Activated CD4-positive, CD25-positive, alpha-beta regulatory T cell (primary cell): ENCODE measurements at places on chromosomes 1 and 21.

DNA sequence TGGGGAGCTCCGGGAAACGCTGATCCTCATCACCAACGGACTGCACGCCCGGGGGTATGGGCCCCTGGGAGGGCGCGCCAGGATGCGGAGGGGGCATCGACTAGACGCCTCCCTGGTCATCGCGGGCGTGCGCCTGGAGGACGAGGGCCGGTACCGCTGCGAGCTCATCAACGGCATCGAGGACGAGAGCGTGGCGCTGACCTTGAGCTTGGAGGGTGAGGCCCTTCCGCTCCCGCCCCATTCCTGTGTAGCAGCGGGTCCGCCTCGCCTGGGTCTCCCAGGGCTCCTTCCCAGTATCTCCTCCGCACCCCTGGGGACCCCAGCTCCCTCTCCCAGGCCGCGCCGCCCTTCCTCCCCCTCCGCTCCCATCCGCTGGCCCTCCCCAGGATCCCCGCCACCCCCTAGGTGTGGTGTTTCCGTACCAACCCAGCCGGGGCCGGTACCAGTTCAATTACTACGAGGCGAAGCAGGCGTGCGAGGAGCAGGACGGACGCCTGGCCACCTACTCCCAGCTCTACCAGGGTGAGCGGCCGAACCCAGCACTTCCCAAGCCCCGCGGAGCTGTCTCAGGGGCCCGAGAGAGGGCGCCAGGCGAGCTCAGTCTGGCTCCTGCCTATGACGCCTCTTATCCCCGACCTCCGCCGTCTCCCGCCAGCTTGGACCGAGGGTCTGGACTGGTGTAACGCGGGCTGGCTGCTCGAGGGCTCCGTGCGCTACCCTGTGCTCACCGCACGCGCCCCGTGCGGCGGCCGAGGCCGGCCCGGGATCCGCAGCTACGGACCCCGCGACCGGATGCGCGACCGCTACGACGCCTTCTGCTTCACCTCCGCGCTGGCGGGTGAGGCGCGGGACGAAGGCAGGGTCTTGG, 5.0 kb downstream of the HAPLN2 start:
- no peak for DNase-seq

- DNase-seq = no peak
Measured at GRCh38 chr21:43849532-43850299, 15.3 kb upstream of the AGPAT3 start.

- no peak for DNase-seq
Measured at GRCh38 chr21:44525391-44526095, 14.5 kb downstream of the KRTAP10-1 start.

GRCh38 chr1:176560681-176561080, 97.7 kb downstream of the PAPPA2 start:
- DNase-seq = no peak

DNA sequence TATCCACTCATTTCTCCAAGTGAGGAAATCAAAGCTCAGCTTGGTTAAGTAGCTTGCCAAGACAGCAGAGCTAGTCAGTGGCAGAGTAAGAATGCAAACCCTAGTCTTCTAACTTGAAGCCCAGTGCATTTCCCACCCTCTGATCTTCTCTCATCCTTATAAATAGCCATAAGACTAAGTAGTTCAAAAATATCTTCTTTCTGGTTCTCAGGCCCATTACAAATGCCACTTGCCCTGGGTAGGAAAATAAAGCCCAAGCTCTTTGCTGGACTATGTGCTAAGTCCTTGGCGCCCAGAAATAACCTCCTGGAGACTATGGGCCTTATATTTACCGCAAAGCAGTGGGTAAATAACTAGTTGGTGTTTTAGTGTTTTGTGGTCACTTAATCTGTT, 505.8 kb downstream of the PLPP3 start:
- no peak for DNase-seq

- no peak for DNase-seq
Measured at GRCh38 chr1:235741294-235741693, 91.7 kb upstream of the GNG4 start.

DNA sequence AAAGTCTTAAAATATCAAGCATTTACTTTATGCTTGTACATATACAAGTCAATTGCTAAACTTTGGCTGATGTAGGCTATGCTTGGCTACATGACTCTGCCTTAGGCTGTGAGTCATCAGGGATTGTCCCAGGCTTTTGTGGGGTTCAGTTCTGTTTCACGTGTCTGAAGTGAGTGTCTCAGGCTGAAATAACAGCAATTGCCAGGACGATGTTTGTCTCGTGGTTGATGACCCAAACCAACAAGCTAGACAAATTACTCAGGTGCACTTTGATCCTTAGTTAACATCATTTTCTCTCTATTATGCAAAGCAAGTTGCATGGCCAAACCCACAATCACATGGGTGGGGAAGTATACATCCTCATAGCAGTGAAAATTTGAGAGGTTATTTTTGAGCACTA, 410.1 kb downstream of the BRINP3 start:
- DNase-seq = no peak

DNA sequence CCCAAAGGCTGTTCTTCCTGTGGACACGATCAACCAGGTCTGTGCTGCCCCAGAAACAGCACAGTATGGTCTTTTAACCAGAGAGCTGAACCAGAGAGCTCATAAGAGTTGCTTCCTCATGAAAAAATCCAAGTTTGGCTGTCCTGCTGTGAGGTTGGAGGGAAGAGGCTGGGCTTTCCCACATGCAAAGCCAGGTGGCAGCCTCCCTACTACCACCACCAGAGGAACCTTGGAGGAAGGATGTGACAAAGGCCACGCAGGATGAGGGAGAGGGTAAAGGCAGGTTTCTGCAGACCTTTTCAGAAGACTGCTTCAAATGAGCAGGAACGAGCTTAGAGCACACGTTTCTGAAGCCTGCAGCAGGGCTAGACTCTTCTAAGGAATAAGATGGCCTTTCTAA, 27.1 kb downstream of the FAM78B start:
- no peak for DNase-seq

DNA sequence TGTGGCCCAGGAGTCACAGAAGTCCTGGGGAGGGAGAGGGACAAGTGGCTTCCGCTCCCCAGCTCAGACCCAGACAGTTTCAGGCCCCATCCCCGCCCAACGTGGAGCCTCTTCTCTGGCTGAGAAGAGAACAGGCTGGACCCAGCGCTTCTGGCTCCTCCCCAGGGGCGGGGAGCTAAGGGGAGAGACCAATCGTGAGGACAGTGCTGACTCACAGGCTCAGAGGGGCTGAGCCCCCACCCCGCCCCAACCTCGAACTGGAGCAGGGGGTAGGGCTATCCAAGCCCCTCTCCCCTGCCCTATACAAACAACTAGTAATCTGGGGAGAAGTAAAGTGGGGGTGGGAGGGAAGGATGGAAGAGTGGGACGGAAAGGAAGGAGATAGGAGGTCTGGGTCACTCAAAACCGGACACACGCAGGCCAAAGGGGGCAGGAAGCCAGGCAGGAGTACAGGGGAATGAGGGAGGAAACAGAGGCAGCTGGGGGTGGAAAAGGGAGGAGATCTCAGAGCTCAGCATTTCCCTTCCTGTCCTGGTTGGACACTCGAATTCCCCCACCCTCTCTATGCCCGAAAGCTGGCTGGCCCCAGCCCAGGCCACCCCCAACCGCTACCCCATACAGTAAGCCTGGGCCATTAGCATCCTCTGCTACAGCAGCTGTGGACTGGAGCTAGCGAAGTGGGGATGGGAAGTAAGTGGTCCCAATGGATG, at the start of gene SHC1:
TSS of gene SHC1 (minus strand) at position 117 of the 710 bp plus-strand sequence. CDS start 221 bp downstream, outside the sequence.
- DNase-seq = no peak

- no peak for DNase-seq
Measured at GRCh38 chr1:5815716-5816115, 176.5 kb downstream of the NPHP4 start.

DNA sequence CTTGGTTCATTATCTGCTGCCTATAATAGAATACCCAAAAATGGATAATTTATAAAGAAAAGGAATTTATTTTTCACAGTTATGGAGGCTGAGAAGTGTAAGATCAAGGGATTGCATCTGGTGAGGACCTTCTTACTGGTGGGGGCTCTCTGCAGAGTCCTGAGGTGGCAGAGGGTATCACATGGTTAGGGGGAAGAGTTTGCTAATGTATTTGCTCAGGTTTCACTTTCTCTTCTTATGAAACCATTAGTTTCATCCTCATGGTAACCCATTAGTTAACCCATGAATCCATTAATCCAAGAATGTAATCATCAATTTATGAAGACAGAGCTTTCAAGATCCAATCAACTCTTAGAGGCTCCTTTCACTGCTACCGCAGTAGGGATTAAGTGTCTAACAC, 120.6 kb downstream of the DNM3 start:
- no peak for DNase-seq

DNA sequence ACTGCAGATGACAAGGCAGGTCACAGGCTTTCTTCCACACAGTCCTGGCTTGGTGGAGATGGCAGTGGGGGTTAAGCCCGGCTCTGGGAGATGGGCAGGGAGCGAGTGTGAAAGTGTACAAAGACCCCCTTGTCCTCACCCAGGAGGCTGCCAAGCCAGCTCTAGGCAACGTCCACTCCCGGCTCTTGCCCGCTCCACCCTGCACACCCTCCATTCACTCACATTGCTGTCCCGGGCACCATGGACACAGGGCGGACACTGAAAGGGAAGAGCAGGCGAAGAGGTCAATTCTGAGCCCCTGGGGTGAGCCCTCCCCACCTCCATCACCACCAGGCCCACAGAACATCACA, 8.9 kb downstream of the COL16A1 start:
- DNase-seq = no peak
